ENCODE measurements at places on chromosomes 16 and 17.
A peak's percentile ranks its signal among the peaks of the same experiment; 100 is the strongest.

GRCh38 chr16:65546353-65546791 lies 424.5 kb upstream of the CDH11 start:
- DNase-seq, result no peak

DNA sequence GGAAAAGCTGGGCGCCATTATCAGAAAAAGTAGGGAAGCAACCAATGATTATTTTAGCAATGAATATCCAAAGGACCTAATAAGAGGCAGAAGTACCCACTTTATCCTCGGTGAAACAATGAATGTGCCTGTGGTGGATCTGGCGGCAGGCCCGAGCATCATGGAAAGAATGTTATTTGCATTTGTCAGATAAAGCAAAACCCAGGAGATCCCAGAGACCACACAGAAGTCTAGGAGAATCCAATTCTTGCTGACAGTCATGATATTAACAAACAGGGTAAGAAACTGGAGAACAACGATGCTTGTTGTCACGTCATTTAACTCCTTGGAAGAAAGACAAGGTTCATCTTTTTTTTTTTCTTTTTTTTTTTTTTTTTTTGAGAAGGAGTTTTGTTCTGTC lies 12.0 kb upstream of the TNRC6A start:
- DNase-seq, result peak; percentile 42

DNA sequence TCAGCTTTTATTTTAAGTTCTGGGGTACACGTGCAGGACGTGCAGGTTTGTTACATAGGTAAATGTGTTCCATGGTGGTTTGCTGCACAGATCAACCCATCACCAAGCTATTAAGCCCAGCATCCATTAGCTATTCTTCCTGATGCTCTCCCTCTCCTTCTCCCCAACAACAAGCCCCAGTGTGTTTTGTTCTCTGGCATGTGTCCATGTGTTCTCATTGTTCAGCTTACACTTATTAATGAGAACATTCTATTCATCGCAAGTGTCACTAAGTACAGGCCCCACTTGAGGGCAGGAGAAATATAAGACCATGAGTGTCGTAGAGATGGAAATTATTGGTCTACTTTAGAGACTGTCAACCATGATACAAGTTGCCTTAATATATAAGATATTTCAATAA lies 615.1 kb downstream of the CDH8 start:
- DNase-seq, result no peak

DNA sequence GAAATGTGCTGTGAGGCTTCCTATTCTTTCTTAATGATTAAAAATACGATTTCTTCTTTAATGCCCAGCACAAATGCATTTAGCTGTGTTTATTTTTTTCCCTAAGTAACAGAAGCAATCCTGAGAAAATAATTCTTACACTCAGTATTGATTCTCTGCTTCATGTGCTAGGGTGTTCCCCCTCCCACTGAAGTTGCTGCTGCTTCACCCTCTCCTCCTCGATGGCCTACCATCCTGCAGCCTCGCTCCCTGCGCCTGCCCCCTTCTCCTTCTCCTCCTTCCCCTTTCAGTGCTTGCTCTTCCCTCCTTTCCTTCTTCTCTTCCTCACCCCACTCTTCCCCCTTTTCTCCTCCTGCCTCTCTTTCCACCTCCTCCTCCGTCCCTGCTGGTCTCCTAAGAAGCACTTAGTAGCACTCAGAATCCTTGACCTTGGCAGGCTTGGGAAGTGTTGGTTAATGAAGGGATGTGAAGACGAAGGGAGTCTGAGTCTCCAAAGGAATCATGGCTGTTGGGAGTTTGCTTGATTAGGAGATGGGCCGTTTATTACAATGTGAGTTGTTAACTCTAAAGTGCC lies 119.7 kb downstream of the RPTOR start:
- no peak for DNase-seq

GRCh38 chr16:86344881-86345280 lies 165.4 kb upstream of the FOXF1 start:
- no peak for DNase-seq

DNA sequence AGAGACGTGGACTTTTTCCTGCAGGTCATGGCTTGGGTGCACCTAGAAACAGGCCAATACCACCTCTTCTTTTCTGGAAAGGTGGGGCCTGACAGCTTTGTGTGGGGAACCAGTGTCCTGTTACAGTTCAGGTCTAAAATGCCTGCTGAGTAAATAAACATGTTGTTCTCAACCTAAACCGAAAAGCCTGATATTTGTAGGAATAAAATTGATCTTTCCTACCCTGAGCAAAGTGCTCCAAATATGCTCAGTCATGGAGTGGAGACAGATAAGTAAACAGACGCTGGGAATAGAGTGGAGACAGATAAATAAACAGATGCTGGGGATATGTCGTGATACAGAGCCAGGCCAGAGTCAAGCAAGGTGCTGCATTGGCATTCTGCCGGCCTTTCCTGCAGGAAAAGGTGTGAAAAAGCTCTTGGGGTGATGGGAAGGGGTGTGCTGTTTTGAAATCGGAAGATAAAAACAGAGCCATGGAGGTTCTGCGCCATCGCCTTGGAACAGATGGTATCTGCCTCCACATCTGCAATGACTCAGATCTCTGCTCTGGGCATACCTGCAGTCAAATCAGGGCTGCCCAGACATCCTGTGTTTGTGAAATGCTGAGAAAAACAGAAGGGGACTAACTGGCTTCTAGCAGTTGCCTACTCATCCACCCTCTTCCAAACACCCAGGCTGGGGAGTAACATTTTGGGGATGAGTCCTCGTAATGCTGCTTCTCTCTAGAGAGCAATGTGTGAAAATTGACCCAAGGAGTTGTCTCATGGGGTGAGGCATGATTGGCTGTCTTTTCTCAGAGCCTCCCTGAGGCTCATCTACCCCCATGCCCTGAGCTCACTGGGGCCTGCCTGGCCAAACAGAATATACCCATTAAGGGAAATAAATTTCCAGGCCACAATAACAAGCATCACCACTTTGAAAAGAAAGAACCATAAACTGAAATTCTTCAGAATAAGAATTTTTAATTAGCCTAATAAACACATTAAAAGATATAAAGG lies 16.8 kb upstream of the TRPV2 start:
- DNase-seq, result no peak

DNA sequence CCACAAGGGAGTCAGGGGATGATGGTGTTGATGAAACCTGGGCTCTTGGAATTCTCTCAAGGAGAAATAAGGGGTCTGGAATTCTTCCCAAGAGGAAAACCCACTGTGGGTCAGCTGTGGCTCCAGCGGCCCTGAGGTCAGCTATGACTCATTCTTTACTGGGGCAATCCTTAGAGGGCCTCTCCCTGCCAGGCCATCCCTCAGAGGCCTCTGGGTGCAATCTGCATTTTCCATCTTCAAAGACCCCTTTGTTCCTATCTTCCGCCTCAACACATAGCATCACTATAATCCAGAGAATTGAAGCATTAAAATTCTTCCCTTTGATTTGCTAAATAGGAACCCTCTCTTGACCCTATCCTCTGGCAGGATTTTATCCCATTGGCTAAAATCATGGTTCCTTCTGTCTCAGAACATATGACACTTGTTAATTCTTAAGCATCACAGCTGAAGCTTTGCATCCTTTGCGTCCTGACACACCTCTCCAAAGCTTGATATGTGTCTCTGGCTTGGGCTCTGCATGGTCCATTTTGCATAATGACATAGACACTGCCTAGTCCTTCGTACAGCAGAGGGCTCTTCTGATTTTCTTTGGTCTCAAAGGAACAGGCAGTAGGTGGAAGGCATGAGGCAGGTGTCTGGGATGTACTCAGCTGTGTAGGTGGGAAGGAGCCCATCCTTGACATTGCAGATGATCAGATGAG lies 4.4 kb upstream of the KRT37 start:
- no peak for DNase-seq

DNA sequence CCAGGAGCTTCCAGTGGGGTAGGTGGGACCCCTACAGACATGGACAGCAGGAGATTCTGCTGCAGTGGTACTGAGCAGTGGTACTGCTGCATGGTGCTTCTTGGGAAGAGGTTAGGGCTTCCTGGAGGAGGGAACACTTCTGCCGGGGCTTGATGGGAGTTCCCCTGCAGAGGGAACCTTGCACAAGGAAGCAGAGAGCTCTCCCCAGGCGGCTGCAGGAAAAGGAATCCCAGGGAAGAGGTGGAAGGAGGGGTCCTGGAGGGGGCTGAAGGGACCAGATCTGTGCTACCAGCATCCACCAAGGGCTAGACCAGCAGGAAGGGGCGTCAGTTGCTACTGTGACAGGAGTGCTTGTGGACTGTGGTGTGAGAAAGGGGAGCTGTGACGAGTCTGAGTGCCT lies 10.6 kb downstream of the RIPOR1 start:
- DNase-seq, result no peak

GRCh38 chr16:17628983-17629382 lies 158.2 kb upstream of the XYLT1 start:
- no peak for DNase-seq

DNA sequence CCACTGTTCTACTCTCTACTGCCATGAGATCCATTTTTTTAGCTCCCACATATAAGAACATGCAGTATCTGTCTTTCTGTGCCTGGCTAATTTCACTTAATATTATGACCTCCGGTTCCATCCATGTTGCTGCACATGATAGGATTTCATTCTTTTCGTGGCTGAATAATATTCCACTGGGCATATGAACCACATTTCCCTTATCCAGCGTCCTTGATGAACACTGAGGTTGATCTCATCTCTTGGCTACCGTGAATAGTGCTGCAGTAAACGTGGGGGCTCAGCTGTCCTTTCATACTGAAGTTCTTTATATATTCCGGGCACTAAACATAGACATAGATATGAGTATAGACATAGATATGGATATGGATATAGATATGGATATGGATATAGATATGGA lies 109.3 kb upstream of the TNRC6C start:
- DNase-seq, result no peak

DNA sequence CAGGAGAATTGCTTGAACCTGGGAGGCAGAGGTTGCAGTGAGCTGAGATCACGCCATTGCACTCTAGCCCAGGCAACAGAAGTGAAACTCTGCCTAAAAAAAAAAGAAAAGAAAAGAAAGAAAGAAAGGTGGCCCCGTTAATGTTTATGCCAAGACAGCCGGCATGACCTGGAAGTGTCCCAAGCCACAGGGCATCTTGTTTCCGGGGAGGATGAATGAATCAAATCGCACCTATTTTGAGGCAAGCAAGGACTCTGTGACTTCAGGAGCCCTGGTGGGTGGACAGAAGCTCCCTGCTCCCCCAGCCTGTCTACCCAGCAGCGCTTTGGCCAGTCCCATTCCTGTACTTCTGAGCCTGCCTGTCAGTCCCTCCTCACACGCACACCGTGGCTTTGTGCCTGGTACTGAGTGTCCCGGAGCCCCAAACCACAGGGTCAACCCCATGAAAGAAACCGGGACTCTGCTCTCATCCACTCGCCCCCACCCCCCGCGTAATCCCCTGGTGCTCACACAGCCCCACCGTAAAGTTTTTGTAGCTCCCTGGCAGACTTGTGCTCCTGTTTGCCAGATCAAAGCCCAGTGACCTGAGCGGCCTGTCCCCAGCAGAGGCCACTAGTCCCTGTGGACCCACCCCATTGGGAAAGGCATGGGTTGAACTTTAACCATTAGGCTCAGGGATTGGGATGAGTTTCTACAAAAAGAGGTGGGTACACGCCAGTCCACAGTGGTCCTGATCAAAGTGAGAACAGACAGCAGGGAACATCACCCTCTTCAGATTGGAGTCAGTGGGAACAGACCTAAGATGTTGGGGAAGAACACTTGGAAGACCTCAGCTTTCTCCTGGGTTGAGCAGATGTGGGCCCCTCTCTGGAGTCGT lies 19.3 kb downstream of the CD2BP2 start:
- DNase-seq, result no peak

DNA sequence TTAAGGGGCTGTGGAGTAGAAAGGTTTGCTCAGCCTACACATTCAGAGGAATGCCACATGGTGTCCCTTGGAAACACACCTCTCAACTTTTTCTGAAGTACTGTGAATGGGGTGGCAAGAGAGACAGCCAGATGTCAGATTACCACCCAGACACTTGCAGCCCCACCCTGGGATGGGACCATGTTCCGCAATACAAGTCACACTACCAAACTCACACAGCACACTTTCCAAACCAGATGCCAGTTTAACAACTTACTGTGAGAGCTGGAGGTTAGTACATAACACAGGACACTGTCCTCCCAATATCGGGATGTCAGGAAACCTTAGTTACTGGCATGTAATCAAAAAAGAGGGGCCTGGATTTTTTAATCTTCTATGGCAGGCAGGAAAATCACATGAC lies 7.9 kb downstream of the USP7 start:
- no peak for DNase-seq

- DNase-seq, result no peak
Measured at GRCh38 chr16:30525844-30526136, 576 bp downstream of the ZNF768 start.

DNA sequence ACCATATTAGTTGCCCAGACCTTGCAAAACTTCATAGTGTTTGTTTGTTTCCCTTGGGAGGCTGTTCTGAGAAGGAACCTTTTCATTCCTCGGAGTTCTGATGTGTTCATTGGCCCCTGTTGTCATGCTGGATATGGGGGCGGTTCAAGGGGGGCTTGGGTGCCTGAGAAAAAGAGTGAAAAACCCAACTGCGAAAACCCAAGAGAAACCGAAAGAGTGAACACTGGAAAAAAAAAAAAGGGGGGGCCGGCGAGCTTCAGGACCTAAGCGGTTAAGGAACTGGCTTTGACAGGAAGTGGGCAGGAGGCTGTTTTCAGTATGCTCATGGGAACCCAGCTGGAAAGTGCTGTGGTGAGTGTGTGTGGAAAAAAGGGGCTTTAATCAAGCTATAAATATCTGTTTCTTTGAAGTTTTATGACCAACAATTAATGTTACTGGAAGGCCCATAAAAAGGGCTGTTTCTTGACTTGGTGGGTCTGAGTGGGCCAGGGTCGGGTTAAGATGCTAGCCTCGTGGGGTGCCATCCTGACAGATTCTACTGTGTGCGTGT lies 510.7 kb downstream of the MAF start:
- peak; percentile 18 for DNase-seq

DNA sequence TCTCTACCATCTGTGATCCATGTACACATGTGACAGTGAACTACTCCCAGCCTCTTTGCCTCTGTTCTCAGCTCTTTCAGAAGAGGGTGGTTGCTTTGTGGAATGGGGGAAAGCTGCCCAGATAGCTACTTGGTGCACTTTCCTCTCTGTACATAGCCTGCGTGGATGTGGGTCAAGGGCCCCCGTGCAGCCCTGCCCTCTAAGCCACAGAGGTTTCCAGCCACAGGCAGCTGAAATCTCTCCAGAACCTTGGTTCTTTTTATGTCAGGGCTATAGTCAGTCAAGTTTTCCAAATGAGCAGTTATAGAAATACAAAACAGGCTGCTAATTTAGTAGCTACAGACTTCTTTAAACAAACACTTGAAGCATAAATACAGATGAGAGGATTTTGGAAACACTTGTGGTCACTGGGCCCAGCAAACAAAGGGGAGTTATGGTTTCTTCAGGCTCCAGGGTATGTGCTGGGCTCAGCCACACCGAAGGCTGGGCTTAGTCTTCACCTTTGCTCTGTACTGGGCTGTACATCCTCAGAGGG lies 199.7 kb upstream of the ASIC2 start:
- no peak for DNase-seq

GRCh38 chr17:31686495-31686894 lies 172.5 kb downstream of the COPRS start:
- DNase-seq, result no peak

DNA sequence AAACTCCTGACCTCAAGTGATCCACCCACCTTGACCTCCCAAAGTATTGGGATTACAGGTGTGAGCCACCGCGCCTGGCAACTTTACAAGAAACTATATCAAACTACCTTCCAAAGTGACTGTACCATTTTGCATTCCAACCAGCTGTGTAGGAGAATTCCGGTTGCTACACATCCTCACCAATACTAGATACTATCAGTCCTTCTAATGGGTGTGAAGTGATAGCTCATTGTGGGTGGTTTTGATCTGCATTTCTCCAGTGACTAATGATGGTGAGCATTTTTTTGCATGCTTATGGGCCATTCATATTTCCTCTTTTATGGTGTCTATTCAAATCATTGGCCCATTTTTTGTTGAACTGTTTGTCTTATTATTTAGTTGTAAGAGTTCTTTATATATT lies 37.7 kb downstream of the SCNN1B start:
- DNase-seq, result no peak
